ENCODE measurements at places on chromosomes 13 and 19.
A peak's percentile ranks its signal among the peaks of the same experiment; 100 is the strongest.

DNA sequence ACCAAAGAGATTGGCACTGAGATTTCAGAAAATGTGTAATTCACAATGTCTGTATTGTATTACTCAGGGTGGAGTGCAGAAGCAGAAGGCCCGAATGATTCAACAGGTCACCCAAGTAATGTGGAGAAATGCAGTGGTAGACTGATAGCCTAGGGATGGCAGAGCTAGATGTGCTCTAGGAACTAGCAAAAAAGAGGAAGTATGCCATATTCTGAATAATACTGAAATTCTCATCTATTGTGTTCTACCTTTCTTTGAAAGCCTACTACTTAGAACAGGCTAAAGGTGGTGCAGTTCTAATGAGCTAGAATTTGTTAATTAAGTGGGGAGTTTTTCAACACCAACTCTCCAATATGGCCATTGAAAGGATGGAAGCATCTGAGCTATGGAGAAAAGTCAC, 1449.8 kb upstream of the MIR17HG start:
- DNase-seq: no peak

DNA sequence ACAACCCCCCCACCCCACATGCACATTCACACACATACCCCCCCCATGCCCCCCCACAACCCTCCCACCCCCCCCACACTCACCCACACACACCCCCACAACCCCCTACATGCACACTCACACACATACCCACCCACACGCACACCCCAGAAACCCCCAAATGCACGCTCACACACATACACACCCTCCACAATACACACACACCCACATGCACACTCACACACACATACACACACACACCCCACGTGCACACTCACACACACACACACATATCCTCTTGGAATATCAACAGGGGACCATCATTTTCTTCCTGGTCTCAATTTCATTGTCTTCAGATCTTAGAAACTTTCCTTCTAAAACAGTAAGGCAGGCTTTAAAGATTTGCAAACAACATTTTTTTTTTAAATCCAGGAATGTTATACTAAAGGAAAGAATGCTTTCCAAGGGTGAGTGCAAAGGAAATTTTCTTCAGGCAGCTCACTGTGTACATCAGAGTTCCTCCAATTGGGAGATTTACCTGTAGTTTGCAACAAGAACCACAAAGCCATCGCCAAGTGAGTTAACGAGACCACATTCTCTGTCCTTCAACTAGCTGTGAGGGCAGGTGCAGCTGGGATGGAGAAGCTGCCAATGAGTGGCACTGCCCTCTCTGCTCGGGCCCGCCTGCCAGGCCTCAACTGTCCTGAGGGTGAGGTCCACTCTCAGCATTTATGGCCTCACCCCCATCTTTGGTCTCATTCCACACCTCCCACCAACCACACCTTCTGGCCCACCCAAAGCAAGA, 53.0 kb downstream of the MRPL57 start:
- no peak for DNase-seq

GRCh38 chr19:3576696-3577443, 4.1 kb downstream of the HMG20B start:
- peak; percentile 87 for DNase-seq

GRCh38 chr19:51754770-51755169, 3.1 kb upstream of the FPR1 start:
- DNase-seq: no peak

- no peak for DNase-seq
Observed at GRCh38 chr13:84946192-84946591, 853.0 kb downstream of the SLITRK6 start.

DNA sequence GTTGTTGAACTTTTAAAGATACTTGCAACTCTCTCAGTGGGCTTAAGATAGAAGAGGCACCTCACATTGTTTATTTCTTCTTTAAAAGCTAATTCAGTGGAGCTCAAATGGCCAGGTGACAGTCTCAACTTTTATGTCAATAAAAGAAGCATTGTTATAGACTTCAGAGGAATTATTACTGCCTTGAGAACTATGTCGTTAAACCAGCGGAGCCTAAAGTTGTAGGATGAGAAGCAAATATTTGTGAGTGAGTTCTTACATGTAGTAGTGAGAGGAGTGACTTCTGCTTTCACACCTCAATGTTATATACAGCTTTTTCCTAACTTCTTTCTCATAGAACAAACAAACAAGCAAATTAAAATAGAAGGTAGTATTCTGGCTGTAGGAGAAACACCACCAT, 31.2 kb upstream of the DGKH start:
- no peak for DNase-seq

DNA sequence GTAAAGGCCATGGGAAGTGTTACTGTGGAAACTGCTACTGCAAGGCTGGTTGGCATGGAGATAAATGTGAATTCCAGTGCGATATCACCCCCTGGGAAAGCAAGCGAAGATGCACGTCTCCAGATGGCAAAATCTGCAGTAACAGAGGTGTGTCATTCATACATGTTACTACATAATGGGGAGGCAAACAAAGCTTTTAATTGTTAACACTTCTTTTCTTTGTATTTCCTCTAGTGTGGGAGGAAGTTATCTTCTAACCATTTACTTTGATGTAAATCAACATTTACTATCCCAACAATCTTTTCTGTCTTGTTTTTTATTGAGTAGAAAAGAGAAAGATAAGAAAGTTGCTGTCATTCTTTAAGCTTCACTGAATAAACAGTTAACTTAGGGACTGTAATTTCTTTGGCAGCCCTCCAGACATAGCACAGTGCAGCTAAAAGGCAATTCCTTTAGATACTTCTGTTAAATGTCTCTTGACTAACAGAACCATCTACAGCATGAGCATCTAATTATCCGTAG, 126.9 kb downstream of the ITGBL1 start:
- DNase-seq: no peak

GRCh38 chr13:66312312-66313087, 917.6 kb downstream of the PCDH9 start:
- DNase-seq: no peak

GRCh38 chr13:95579303-95579702, 26.8 kb downstream of the CLDN10 start:
- no peak for DNase-seq

DNA sequence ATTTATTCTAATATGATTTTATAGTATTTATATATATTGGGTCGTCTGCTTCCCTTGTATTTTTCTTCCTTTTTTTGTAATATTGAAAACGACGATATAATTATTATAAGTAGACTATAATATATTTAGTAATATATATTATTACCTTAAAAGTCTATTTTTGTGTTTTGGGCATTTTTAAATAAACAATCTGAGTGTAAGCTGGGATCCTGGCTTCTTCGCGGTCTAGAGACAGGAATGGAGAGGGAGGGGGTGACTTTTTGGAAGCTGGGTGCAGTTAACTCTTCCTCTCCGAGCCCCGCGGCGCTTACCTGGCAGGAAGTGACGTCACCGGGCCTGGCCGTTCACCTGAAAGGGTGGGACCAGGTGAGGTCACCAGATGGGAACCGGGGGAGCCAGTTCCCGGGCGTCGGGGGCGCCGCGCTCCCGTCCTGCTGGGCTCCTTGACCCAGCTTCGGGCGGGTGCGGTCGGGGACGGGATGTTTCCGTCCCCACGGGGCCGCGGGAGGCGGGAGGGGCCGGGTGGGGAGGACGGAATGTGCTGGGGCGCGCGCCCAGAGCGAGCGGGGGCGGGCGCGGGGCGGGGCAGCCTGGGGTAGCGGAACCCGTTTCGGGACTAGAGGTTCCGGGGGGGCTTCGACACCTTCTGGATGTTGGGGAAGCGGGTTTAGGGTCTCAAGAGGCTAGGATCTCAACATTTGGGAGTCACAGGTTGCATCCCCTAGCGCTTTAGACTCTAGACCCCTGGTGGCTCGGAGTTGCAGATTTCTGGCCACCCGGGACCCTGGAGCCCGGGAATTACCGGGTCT, 2.8 kb downstream of the ZFP36 start:
- peak; percentile 84 for DNase-seq

DNA sequence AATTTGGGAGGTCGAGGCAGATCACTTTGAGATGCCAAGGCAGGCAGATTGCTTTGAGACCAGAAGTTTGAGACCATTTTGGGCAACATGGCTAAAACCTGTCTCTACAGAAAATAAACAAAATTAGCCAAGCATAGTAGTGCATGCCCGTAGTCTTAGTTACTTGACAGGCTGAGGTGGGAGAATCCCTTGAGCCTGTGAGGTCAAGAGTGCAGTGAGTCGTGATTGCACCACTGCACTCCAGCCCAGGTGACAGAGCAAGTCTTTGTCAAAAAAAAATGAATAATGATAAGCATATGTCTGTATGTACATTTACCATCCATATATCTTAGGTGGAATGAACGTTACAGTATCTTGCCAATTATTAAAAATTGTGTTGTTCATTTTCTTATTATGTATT, 2447.7 kb downstream of the PCDH9 start:
- no peak for DNase-seq

DNA sequence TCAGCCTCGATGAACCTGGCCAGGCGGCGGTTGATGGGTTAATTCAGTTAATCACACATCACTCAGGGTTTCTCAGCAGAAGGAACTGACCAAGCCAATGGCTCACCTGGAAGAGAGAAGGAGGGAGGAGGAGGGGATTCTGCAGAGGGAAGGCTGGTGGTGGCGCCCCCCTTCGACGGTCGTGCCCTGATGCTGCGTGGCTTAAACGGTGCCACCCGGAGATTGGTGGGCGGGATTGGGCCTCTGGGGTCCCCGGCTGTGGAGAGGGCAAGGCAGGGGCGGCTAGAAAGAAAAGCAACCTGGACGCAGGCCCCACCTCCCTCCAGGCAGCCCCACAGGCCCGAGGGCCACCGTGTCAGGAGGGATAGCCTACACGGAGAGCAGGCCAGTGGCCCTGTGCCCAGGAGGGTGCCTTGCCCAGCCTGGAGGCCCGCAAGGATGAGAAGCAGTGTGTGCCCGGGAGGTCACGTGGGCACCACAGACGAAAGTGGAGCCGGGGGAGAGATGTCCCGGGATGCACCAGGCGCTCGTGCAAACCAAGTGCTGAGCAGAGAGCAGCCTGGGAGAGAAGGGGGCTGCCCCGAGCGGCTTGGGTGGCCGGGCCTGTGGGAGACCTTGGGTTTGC, 16.0 kb downstream of the CSNK1G2 start:
- DNase-seq: no peak

GRCh38 chr13:34747507-34747906, 194.6 kb upstream of the NBEA start:
- DNase-seq: no peak

DNA sequence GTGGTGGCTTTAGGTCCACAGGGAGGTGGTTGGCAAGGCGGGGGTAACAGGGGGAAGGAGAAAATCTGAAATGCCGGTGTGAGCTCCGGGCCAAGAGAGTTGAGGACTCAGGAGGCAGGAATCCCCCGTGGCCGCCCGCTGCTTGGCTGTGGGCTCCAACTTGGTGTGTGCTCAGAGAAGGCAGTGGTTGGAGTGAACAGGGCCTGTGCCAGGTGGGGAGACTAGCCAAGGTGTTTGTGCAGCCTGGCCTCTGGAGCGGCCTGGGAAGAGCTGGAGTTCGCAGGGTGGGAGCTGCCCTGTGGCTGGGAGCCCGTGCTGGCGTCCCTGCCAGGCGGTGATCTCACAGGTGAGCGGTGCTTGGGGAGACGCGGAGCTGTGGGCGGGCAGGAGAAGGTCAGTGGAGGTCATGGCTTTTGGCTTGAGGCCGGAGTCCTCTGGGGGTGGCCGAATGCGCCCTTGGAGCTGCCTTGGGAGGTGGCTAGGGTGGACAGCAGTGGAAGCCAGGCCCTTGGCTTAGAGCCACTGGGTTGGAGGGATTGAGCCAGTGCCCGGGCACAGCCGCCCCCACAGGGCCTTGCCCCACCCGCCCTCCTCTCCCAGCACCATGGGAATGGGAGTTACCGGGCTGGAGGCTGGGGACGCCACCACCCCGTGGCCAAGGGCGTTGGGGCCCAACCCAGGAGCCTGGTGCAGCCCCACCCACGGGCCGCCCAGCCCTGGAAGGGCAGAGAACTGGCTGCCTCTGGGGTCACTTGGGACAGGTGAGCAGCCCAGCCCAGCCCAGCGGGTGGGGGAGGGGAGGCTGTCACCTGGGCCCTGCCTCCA, 7.1 kb upstream of the CIRBP start:
- DNase-seq: no peak

- DNase-seq: no peak
Observed at GRCh38 chr13:94978516-94978915, 266.2 kb upstream of the SOX21 start.

DNA sequence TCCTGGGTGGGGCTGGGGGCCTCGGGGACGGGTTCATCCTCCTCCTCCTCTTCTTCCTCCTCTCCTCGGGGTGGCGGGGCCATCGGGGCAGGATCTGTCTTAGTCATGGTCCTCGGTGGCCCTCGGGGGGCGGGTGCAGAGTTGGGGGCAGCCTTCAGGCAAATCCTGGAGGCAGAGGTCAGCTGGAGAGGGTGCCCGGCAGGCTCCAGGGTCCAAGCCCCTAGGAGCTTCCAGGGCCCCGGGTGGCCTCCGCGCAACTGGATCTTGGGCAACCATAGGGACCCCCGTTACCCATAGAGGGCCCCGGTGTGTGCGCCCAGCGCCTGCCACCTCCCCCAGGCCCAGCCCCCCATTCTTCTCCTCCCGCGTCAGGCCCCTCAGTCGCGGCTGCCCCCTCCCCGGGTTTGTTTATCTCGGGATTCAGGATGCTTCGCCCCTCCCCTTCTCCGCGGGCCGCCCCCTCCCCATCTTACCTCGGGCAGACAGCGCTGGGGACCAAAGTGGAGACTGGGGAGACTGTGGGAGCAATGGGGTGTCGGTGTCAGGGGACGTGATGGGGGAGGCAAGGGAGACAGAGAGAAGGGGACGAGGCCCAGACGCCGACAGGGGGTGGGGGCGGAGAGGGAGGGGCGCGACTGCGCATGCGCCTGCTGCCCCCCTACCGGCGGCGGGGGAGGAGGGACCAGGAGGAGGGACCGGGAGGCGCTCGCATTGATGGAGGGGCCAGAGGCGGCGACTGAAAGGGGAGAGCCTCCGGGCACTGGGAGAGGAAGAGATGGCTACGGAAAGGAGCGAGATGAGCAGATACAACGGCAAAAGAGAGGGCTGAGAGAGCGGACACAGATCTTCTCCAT, at the start of gene CLIP3:
Gene CLIP3, minus strand, starts transcription at position 623 of the 854 bp plus-strand sequence. Its CDS starts 516 bp downstream, at position 107.
- no peak for DNase-seq

DNA sequence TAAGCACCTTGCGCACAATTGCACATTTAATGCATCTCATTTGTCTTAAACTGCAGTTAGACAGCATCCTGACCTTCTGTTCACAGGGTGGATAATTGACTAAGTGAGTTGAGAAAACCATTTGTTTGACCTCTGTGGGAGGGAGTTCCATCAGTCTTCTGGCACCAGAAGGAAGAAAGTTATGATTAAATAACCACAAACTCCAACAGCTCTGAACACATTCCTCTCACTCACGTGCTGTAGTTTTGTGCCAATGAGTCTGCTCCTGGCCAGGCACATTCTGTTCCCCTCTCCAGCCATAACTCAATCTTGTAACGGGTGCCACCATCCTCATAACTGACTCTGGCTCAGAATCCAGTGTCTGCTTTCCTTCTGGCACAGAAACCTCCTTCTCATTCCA, 817.2 kb downstream of the SLITRK1 start:
- no peak for DNase-seq

- DNase-seq: no peak
Observed at GRCh38 chr19:6958791-6959190, 62.4 kb downstream of the MBD3L2B start.

GRCh38 chr13:113874579-113875428, 10.9 kb upstream of the GAS6 start:
- DNase-seq: no peak

All from K562 (cell line).